ENCODE measurements at places on chromosomes 7 and 10.

DNA sequence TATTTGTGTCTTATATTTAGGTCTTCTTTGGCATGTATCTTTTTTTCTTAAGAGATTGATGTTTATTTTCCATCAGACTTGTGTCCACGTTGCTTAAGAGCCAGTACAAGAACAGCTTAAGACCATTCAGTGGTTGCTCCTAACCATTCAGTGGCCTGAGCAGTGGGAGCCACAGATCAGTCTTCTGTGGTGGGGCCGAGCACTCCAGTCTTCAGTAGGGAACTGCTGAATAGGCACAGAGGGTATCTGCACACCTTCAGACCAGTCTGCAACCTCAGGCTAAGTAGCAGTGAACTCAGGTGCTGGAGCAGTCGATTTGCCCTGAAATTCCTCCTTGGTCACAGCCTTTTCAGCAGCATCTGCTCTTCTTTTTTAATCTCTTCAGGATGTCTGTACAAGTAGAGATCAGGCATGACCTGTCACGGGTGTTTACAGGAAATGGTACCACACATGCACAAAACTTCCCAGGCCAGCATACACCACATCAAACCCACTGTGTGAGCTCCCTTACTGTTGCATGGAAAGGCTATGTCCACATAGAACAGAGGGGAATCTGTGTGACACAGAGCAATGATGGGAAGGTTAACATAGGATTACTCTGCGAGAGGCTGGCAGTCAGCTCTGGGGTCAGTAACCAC lies 51.5 kb downstream of the FAM107B start:
- no peak for DNase-seq

DNA sequence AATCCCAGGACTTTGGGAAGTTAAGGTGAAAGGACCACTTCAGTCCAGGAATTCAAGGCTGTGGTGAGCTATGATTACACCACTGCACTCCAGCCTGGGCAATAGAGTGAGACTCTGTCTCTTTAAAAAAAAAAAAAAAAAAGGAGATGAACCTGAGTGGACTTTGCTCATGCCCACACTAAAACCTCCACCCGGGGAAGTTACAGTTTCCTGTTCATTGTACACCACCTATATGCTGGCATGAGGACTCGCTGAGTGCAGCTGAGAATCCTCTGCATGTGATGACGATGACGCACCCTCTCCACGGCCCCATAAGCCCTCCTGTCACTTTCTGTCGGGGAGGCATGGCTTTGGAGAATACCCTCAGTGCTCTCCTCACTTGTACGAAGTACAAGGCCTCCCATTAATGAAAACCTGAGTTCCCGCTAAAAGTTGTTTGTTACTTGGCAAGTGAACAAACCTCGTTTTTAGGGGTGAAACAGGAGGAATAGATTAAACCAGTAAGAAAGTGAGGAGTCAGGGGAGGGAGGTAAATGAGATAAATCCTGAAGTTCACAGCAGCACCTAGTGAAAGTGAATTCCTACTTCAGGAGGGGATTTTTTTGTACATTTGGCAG lies 15.9 kb downstream of the TMEM176B start:
- no peak for DNase-seq

GRCh38 chr7:78020136-78020873 lies 221.7 kb downstream of the PHTF2 start:
- DNase-seq, result peak; percentile 64

GRCh38 chr7:17532861-17533404 lies 234.5 kb downstream of the AHR start:
- DNase-seq, result no peak

GRCh38 chr10:114911052-114911711 lies 26.8 kb upstream of the TRUB1 start:
- DNase-seq, result no peak
